Stimulated activated CD4-positive, alpha-beta T cell treated with anti-CD3 and anti-CD28 coated beads, Interleukin-1b, Interleukin-23, amount 100 ng/mL, for 48 hours (primary cell): ENCODE measurements at places on chromosomes 6 and 20.
A peak's percentile ranks its signal among the peaks of the same experiment; 100 is the strongest.

GRCh38 chr20:16174311-16174710, 398.9 kb downstream of the KIF16B start:
- no peak for DNase-seq

DNA sequence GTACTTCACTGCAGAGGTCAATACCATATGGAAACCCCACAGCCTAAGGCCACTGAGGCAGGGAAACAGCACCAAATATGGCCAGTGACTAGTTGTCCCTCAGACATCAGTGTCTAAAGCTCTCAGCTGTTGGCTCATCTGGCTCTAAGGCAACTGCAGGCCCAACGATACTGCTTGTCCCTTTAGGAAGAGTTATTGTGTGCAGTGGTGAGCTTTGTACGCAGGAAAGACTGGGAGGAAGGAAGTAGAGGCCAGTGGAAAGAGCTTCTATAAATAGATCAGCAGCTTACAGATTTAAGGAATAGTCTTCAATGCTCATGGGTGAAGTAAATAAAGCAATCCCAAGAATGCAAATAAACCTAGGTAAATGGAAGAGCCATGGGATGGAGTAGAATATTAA, 29.3 kb downstream of the DNAAF9 start:
- DNase-seq, result no peak

- DNase-seq, result peak; percentile 77
Observed at GRCh38 chr20:56414842-56415765, 3.0 kb downstream of the CASS4 start.

DNA sequence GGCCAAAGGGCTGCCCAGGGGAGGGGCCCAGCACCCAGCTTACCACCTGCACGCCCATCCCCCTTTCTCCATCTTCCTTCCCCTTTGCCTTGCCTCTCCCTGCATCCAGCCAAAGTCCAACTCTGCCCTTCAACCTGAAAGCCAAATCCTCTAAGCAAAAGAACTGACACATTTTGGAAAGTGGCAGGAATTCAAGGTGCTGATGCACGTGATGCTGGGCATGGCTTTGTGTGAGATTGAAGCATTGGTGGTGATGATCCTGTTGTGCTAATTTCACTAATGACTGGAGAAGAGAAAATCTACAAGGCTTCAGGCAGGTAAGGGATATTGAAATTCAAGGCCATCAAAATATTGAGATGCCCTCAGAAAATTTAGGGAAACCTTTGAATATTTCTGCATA, 23.3 kb downstream of the SYNDIG1 start:
- no peak for DNase-seq

DNA sequence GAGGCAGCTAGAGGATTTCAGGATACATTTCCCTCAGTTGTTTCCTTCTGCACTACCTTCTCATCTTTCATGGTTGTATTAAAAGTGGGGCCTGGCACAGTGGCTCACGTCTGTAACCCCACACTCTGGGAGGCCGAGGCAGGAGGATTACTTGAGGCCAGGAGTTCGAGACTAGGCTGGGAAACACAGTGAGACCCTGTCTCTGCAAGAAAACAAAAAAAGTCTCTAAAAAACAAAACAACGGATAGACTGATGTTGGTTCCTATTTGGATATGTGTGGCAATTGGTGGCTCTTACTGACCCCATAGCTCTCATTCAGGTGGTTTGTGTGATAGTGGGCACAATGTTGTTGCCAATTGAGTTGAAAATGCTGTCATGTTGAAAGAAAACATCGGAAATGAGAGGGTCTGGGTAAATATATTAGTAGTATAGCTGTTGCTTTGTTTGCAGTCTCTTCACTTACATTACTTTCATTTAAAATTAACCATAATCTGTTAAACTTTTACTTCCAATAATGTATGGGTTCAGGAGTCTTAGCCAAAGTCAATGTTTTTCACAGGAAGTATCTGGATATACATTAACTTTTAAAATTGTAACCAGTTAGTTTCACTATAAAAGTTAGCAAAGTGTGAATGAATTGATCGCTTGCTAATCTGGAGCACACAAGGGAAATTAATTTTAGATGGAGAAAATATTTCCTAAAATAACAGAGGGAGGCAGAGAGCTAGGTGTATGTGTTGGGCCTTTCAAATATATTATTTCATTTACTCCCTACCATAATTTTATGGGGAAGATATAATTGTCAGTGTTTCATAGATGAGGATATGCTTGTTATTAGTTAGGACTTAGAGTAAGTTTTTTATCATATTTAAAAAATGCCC, 31.1 kb downstream of the UTRN start:
- DNase-seq, result no peak

- DNase-seq, result peak; percentile 54
Observed at GRCh38 chr6:1596088-1596852, 13.4 kb upstream of the FOXC1 start.
